ENCODE measurements at places on chromosomes 1 and 21. TPM values are rescaled to one million over a fixed set of nuclear protein-coding genes. Genes with fewer than 3 reads are reported as not detected.

XCL1 gene
- total RNA-seq: not detected

AMY1C gene
- not detected for total RNA-seq

DNALI1 gene
- total RNA-seq: 1.3 TPM

MSH4 gene
- total RNA-seq: 0.75 TPM

OR14A16 gene
- total RNA-seq: not detected

IFNLR1 gene
- 12.5 TPM for total RNA-seq

KLHL17 gene
- total RNA-seq: 4.3 TPM

CD1B gene
- not detected for total RNA-seq

NECAP2 gene
- total RNA-seq: 55.1 TPM

DNM3 gene
- 3.0 TPM for total RNA-seq

ITLN2 gene
- 0.50 TPM for total RNA-seq

IL10 gene
- total RNA-seq: not detected

CR1 gene
- total RNA-seq: 0.17 TPM

S100A5 gene
- total RNA-seq: not detected

UTS2 gene
- total RNA-seq: not detected

SERINC2 gene
- 583 TPM for total RNA-seq

RNU1-3 gene
- under 0.01 TPM for total RNA-seq

TRIM67 gene
- total RNA-seq: not detected

FCRL1 gene
- total RNA-seq: not detected

TNFRSF4 gene
- 0.35 TPM for total RNA-seq

PRELP gene
- under 0.01 TPM for total RNA-seq
